Stimulated activated CD8-positive, alpha-beta memory T cell treated with anti-CD3 and anti-CD28 coated beads, Interleukin-2, amount 100 ng/mL, for 1 hour (primary cell): ENCODE measurements at places on chromosomes 3 and 15.

- DNase-seq = no peak
These were observed 247.4 kb downstream of the GABRG3 start for GRCh38 chr15:27218426-27218825.

GRCh38 chr3:44068753-44069152 is 172.9 kb upstream of the TOPAZ1 start:
- DNase-seq = no peak

- DNase-seq = no peak
These were observed 58.9 kb downstream of the MYO1E start for GRCh38 chr15:59313641-59314332.

GRCh38 chr3:3241596-3241995 is 62.1 kb upstream of the CRBN start:
- no peak for DNase-seq

- no peak for DNase-seq
These were observed 33.1 kb upstream of the MED12L start for GRCh38 chr3:151052346-151052745.

DNA sequence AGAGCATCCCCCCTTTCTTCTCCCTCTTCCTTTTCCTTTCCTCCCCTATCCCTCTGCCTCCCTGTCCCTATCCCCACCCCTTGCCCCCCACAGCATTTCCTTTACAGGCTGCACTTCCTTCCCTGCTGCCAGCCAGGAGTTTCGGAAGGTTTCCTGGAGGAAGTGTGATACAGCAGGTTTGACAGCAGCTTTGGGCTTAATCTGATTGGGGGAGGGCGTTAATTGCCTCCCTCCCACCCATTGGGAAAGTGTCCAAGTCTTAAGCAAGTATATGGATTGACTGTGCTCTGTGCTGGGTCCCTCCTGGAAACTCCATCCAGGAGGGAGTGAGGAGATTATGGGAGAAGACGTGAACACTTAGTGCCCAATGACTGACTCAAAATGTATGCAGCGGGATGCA is 1.8 kb downstream of the SCAMP5 start:
- no peak for DNase-seq

GRCh38 chr3:168989396-168989795 is 674.1 kb downstream of the MECOM start:
- DNase-seq = no peak

- no peak for DNase-seq
These were observed 40.8 kb downstream of the KLHL25 start for GRCh38 chr15:85753791-85754452.

DNA sequence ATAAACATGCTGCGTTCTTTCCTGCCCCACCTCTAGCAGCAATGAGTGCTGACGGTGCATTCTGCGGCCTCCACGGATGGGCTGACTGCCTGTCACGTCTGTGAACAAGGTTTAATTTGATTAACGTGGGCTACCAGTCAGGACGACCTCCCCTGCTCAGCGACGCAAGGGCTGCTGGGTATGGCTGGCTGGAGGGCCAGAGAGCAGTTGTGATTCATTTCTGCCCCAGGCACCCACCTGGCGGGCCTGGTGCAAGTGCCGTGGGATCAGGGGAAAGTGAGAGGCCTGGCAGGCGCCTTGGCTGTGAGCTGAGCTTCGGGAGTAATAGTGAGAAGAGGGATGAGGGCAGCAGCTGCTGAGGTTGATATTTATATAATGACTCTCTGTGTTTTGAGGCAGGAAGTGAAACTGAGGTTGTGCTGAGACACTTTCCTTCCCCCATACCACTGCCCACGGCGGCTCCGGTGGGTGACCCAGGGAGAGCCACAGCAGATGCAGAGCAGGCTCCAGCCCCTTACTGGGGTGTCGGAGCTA is 190.4 kb upstream of the BCL6 start:
- no peak for DNase-seq

- no peak for DNase-seq
These were observed 29.9 kb downstream of the CDAN1 start for GRCh38 chr15:42707068-42707467.

GRCh38 chr15:98719137-98719740 is 70.9 kb downstream of the IGF1R start:
- DNase-seq = no peak

GRCh38 chr3:120418866-120419490 is 31.8 kb downstream of the FSTL1 start:
- DNase-seq = no peak

- no peak for DNase-seq
These were observed 15.7 kb upstream of the ARPIN start for GRCh38 chr15:89928421-89928820.

DNA sequence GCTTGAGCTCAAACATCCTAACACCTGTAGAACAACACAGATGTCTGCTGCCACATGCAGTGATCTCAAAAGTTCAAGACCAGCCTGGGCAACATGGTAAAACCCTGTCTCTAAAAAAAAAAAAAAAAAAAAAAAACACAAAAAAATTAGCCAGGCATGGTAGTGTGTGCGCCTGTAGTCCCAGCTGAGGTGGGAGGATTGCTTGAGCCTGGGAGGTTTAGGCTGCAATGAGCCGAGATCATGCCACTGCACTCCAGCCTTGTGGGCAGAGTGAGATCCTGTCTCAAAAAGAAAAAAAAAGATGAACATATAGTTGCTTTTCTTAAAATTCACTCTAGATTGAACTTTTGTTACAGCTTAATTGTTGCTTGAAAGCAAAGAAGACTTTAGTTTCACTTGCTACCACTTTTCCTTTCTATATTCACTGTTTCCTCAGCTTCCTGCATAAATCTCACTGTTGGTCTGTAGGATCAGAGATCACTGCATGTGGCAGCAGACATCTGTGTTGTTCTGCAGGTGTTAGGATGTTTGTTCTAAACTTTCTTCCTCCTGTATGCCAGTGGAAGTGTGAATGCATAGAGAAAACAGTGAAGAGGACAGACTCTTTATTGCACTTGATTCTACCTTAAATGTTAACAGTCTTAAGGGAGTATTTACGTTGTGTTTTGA is 12.6 kb downstream of the RAB11A start:
- no peak for DNase-seq

DNA sequence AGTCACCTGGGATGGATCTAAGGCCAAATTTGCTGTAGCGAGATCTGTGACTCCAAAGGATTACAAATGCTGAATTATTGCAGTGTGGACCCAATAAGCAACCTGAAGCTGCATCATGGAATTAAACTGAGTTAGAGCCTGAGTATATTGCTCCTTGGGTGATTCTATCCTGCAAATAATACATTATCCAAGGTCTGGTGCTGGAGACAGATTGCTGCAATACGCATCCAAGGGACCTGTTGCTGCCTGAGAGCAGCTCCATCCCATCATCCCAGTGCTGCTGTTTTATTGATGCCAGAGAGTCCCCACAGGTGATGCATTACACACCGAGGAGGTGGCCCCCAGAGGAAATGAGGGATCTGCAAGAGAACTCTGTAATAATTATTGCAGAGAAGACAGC is 31.6 kb upstream of the PCSK6 start:
- no peak for DNase-seq

DNA sequence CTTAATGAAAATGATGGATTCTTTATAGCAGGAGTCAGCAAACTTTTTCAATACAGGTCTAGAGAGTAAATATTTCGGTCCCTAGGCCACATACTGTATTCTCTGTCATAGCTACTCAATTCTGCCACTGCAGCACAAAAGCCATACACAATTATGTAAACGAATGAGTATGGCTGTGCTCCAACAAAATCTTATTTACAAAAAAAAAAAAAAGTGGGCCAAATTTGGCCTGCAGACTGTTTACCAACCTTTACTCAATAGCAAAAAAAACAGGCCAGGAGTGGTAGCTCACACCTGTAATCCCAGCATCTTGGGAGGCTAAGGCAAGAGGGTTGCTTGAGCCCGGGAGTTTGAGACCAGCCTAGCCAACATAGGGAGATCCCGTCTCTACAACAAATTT is 41.1 kb downstream of the TTBK2 start:
- DNase-seq = no peak

- no peak for DNase-seq
These were observed 25.7 kb downstream of the PBRM1 start for GRCh38 chr3:52660046-52660445.

DNA sequence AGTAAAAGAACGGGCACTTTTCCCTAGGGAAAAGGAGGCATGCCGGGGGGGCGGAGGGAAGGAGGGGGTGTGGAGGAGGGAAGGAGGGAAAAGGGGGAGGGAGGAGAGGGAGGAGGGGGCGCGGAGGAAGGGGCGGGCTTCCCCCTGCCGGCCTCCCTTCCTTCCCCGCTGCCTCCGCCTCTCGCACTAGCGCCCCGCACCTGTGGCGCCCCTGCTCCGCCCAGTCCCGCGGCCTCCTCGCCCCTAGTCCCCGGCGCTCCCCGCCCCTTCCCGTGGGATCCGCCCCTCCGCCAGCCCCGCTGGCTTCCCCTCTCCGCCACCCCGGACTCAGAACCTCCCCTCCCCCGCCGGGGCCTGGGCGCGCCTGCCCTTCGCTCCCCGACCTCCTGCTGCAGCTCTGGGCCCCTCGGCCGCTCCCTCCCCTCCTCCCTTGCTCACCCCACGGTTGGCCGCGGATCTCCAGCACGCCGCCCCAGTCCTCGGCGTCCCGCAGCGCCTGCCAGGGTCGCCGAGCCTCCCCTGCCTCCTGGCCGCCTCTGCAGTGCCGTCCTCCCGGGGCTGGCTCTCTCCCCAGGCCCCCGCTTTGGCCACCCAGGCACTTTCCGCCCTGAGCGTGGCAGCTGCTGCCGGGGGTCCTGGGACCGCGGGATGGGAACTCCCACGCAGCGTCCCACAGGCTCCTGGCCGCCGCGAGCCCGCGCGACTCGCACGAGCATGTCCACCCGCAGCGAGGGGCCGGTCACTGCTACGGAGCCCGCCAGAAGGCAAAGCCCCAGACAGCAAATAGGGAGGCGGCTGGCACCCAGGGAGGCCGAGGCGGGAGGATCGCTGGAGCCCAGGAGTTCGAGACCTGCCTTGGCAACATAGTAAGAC is 147.4 kb downstream of the TJP1 start:
- DNase-seq = no peak

DNA sequence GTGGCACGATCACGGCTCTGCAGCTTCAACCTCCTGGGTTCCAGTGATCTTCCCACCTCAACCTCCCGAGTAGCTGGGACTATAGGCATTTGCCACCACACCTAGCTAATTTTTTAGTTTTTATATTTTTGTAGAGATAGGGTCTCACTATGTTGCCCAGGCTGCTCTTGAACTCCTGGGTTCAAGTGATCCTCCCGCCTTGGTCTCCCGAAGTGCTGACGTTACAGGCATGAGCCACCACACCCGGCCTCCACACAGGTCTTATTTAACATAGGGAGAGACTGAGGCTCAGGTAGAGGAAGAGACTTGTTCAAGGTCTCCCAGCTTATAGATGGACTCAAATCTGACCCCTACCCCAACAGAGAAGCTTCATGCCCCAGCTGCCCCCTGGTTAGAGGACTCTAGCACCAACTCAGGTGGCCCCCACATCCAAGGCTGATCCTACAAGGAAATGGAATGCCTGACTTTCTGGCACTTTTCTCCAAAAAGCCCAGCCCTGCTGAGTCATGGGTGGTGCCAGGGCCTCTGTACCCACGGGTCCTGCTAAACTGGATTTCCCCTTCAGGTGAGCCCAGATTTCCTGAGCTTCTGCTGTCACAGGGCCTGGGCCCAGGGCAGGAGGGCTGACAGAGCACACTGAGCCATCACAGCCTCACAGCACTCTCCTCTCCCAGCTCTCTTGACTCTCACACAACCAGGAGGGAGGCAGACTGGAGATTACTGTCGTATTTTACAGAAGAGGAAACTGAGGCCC is 5.6 kb downstream of the TMEM40 start:
- no peak for DNase-seq

- no peak for DNase-seq
These were observed 34.8 kb downstream of the MCCC1 start for GRCh38 chr3:183064475-183064874.

- no peak for DNase-seq
These were observed 428.1 kb downstream of the SOX2 start for GRCh38 chr3:182139627-182140357.

- DNase-seq = no peak
These were observed 322.2 kb downstream of the SLC9A9 start for GRCh38 chr3:143526011-143526545.

DNA sequence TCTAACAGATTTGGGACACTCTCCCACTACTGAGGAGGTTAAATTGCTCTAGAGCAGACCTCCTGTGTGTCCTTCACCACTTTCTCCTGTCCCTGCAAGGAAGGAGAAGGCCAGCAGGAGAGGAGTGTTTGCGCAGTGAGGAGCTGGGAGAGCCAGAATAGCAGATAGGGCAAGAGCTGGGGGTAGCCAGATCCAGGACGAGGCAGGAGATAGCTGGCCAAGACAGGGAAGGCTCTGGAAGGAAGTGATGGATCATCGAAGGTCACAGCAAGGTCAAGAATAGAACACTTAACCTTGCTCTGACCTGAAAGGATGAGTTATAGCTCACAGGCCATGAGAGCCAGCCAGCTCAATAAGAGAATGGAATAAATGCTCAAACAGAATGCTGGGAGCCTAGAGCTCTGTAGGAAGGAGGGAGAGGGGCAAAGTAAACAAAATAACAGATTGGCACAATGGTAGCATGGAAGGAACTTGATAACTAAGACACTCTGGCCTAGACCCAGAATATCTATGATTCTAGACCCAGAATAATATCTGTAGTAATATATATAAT is 37.5 kb upstream of the FSIP1 start:
- no peak for DNase-seq

DNA sequence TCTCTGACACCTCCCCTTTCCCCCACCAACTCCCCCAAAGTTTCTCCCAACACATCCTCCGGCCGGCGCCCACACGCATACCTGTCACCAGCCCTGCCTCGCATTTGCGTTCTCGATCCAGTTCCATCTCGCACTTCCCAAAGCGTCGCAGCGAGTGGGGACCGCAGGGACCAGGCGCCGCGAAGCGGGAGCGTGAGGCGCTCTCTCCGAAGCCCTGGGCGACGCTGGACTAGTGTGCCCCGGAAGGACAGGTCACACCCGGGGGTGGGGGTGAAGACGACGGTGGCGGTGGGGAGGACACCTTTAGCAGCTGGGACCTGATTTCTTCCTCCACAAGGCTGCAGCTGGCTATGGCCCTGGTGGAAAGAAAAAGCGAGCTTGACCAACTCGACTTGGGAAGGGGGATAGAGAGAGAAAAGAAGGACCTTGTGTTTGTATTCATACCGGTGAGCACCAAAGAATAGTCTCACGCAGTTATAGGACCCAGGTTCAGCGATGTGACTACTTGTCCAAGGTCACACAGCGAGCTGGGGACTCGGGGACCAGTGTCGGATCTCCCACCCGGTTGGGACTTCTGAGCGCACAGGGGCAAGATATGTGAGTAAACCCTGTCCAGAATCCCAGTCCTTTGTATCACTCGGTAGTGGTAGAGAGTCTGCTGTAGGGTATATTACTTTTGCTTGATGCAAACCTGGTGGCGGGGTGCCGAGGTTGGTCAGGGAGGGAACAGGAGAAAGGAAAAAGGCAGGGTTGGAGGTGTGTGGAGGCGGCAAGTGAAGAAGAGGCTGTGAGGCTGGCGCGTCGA is 607 bp upstream of the GHSR start:
- DNase-seq = no peak

DNA sequence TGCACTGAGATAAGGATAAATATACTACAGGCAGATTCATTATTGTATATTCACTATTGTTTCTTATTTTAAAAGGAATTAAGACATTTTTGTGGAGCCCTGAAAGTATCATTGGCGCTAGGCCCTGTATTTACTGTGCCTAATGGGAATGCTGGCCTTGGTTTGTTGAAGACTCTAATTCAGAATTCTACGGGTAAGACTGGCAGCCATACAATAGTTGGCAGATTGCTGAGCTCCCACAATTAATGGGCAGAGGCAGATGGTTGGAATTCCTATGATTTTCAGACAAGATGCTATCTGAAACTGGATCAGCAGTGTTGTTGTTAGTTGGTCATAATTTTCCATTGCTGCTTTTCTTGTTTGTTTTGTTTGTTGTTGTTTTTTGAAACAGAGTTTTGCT is 14.7 kb downstream of the PGBD4 start:
- DNase-seq = no peak

- DNase-seq = no peak
These were observed 773 bp downstream of the ANKRD28 start for GRCh38 chr3:15796771-15797641.
